ENCODE measurements at places on chromosomes 16 and 17.
A peak's percentile ranks its signal among the peaks of the same experiment; 100 is the strongest.

DNA sequence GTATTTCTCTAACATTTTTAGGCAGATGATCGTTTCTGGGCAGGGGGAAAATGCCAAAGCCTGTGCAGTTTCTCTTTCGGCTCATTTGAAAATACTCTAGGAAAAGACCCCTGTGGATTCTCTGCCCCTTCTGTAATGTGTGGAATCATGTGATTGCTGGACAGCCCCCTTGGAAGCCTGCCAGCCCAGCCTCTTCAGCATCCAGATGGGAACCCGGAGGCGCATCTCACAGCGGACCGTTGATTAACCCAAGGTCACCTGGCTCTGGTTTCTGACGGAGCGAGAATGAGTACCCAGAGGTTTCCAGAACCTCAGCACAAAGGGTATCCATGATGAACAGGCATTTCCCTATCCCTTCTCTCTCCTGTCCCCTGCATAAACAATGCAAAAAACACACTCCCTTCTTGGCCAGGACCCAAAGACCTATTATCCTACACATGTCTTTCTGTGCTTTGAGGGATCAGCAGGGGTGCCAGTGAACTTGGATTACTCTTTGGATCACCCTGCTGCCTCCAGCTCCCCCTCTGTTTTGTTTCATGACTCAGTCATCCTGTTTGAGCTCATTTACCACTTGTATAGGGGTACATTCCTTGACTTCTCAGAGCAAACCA is 957.1 kb upstream of the RBFOX1 start:
- peak; percentile 81 for DNase-seq

- DNase-seq: no peak
Observed at GRCh38 chr16:71930013-71930563, 34.8 kb downstream of the IST1 start.

- no peak for DNase-seq
Observed at GRCh38 chr17:72520665-72521303, 400.0 kb downstream of the SOX9 start.

DNA sequence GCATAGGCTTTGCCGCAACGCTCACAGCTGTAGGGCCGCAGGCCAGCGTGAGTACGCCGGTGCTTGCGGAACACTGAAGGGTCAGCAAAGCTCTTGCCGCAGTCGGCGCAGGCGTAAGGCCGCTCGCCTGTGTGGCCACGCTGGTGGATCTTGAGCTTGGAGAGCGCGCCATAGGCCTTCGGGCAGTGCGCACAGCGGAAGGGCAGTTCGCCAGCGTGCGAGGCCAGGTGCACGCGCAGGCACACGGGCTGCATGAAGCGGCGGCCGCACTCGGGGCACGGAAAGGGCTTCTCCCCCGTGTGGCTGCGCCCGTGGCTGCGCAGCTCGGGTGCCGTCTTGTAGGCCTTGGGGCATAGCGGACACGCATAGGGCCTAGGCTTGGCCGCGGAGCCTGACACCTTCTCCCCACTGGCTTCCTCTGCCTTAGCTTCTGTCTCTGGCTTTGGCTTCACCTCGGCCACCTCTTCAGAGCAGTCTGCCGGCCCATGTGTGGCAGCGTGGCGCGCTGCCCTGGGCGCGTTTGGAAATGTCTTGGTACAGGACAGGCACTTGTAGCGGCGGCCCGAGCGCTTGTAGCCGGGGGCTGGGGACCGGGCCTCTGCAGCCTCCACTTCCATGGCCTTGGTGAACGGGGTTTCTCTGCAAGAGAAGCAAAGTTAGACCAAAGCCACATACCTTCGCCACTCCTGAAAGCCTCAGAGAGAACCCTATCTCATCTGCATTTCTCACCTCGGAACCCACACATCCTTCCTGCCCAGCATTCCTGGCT is 10.0 kb downstream of the ZNF668 start:
- no peak for DNase-seq

DNA sequence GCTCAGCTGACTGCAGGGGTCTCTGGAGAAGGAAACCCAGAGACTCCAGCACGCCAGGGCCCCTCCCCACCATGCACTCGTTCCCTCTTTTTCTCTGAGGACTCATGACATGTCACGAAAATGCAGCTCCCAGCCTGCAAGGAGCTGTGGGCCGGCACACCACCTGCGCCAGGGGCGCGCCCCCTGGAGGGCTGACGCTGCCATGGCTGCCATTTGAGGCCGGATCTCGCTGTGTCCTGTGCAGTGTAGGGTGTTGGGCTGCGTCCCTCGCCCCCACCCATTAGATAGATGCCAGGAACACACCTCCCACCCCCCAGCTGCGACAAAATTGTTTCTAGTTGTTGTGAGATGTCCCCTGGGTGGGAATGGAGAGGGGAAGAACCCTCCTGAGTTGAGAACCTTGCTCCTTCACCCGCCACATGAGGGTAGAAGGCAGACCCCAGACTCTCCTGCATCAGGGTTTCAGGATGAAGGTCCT is 8.2 kb downstream of the SYNGR2 start:
- DNase-seq: peak; percentile 75

- DNase-seq: no peak
Observed at GRCh38 chr17:49404906-49405305, 9.8 kb downstream of the PHB1 start.

- no peak for DNase-seq
Observed at GRCh38 chr17:56298846-56299245, 145.6 kb downstream of the ANKFN1 start.

DNA sequence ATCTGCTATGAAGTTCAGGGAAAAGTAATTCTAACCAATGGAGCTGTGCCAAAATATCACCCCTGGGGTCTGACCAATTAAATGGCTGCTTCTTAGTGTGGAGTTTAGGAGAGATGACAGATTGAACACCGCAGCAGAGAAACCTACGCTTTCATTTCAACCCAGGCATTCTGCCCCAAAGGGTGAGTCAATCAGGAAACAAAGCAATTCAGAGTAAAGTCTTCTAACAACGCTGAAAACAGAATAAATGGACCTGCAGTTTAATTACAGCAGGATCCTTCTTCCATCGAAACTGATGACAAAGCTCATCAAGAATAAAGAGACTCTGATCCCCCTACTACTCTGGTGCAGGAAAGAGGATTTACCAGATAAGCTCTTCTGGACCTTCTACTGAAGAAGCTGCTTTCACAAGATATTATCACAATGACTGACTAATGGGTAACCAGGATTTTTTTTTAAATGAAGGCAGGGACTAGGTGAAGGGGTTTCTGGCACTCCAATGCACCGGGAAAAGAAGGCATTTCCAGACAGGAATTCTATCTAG is 16.7 kb downstream of the RFFL start:
- DNase-seq: peak; percentile 56

- no peak for DNase-seq
Observed at GRCh38 chr17:10556301-10557005, 7.0 kb upstream of the MYH2 start.

- no peak for DNase-seq
Observed at GRCh38 chr17:32302037-32302436, 36.4 kb downstream of the RHBDL3 start.

DNA sequence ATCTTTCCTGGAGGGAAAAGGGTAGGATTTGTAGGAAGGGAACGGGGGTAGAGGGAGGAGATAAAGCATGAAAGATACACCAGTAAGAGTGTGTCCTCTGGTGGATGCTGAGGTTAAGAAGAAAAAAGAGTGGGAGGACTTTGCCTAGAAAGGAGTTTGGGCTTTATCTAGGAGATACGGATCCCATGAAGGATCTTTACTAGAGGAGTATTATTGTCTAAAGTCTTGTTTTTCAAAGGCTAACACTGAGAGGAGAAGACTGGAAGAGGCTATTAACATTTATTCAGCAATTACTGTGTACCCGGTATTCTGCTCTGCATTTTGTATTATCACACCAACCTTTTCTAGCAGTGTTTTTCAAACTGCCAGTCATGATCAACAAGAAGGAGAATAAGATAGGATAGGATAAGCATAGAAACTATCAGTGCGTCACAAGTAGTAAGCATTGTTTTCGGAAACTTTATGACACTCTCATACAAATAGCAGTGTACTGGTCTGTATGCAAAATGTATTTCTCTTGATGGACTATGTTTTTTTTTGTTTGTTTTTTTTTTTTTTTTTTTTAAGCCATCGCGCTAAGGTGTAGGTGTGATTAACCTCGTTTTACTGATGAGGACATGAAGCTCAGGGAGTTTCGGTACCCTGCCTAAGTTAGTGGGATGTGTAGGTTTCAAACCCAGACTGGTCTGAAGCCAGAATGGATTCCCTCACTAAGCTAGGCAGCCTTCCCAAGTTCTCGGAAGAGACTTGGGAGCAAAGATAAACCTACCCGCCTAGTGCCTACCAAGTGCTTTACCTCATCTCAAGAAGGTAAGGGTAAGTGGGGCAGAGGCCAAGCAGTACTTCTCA is 1.3 kb upstream of the SP2 start:
- no peak for DNase-seq

DNA sequence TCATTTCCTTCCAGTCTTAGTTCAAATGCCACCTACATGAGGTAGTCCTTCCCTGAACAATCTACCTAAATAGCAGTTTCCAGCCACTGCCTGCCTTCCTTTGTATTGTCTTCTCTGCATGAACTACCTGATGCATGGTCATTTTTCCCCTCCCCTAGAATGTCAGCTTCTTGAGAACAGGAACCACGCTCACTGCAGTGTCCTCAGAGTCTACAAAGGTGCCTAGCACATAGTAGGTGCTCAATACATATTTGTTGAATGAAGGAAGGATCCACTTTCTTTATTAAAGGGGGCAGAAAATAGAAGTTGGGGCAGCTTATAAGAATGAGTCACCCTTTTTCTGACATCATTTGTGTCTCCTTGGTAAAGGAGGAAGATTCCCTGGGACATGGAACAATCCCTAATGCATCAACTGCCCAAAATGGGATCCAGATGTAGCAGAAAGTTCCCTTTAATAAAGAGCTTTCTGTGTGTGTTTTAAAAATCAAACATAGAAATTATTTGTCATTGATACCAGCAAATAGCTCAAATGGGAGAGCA is 4.4 kb upstream of the CYLD start:
- no peak for DNase-seq

DNA sequence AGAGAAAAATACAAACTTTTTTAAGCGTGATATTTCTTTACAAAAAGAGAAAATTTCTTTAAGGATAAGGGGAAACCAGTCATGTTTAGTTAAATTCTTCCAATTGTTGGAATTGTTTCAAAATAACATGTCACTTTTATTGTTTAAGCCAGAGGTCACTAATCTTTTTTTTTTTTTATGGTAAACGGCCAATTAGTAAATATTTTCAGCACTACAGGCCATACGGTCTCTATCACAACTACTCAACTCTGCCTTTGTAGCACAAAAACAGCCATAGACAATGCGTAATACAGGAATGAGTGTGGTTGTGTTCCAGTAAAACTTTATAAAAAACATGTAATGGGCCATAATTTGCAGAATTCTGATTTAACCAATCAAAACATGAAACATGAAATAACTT is 401.4 kb downstream of the GRIN2A start:
- no peak for DNase-seq

GRCh38 chr16:31243734-31244670 is 15.8 kb upstream of the ITGAM start:
- no peak for DNase-seq

DNA sequence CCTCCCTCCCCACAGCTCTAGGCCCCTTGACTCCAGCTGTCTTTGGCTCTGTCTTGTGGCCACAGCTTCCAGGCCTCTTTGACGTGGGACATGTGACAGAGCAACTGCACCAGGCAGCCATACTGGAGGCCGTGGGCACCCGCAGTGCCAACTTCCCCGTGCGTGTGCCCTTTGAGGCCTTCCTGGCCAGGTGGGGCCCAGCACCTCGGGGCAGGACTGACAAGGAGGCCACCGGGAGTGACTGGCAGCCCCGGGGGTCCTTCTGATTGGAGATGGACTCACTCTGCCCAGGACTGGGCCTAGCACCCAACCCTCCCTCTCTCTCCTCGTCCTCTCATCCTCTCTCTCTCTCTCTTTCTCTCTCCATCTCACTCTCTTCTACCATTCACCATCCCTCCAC is 15.5 kb downstream of the MYO15B start:
- DNase-seq: no peak

- no peak for DNase-seq
Observed at GRCh38 chr17:28634206-28634865, 10.6 kb downstream of the BLTP2 start.

GRCh38 chr16:62764572-62764971 is 728.3 kb upstream of the CDH8 start:
- no peak for DNase-seq

DNA sequence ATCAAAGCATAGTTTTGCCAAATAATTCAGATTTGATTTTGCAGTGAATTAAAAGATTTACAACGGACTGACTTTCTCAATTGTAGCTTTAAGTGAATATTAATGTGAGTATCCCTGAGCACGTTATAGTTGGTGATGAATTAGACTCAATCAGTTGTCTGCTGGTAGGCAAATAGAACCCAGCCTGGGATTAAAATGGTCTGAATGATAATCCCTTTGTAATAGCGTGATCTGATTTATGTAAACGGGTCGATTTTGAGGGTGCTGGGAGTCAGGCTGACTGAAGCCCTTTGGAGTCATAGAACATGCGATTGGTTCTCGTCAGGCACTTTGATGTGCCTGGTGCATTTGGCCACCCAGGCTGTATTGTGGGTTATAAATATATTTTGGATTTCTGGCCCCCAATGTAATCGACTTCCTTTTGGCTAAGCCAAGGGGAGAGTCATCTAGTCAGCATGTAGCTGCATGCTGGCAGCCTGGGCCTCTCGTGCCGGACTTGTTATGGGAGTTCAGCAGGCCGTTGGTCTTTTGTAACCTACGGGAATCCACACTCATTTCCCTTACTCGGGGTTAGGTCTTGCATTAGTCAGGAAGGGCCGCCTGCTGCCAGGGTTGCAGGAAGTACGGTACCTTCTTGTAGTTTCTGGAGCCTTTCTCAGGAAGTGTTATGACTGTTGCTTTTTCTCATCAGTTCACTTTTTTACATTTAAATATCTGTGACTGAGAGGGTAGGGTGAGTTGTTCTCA is 5.4 kb downstream of the PGS1 start:
- no peak for DNase-seq

DNA sequence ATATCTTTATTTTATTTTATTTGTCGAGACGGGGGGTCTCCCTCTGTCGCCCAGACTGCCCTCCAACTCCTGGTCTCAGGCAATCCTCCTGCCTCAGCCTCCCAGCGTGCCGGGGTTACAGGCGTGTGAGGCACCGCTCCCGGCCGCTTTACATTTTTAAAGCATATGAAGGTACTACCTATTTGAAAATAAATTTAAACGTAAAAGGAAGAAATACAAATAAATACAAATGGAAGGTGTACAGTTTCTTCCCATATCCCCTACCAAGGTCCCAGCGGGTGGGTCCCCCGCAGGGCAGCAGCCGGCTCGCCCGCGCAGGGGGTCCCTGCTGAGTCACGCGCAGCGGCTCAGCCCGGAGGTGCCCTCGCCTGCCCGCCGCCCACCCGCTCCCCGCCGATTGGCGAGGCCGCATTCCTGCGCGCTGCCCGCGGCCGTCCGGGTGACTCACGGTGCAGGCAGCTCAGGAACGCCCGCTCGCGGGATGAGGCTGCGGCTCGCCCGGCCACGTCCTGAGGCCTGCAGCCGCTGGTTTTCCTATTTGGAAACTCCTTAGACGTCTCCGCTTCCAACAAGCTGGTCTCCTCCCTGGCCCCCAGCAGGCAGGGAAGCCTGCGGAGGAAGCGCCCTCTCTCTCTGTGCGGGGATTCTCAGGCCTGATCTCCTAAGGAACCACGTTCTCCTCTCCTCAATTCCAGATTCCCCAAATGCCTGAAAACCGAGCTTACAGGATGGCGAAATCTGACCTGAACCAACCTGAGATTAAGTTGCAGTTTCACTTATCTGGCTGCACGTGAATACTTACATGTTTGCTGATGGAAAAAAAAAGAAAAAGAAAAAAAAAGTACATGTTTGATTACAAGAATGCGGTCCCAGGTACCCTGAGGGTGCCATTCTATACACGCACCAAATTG is 54.8 kb upstream of the MAP3K14 start:
- peak; percentile 82 for DNase-seq
